Jurkat, Clone E6-1 (cell line): ENCODE measurements at places on chromosomes 3 and 15.
A peak's percentile ranks its signal among the peaks of the same experiment; 100 is the strongest.

GRCh38 chr3:107745354-107745753 is 222.6 kb downstream of the BBX start:
- no peak for DNase-seq

GRCh38 chr3:172201870-172202236 is 162.5 kb downstream of the FNDC3B start:
- no peak for DNase-seq

- no peak for DNase-seq
Observed at GRCh38 chr15:48066456-48066855, 54.3 kb upstream of the SLC24A5 start.

DNA sequence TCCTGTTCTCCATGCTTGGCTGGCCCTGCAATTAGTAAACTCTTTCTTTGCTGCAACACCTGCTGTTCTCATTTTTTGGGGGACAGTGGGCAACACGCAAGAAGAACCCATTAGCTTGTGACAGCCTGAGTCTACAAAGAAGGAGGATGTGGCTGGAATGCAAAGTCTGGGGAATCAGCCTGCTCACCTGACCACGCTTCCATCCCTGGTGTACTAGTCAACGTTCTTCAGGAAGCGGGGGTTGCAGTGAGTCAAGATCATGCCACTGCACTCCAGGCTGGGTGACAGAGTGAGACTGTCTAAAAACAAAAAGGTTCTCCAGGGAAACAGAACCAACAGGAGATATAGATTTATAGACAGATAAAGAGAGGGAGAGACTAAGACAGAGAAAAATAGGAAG is 27.7 kb upstream of the KBTBD12 start:
- DNase-seq = peak; percentile 55

DNA sequence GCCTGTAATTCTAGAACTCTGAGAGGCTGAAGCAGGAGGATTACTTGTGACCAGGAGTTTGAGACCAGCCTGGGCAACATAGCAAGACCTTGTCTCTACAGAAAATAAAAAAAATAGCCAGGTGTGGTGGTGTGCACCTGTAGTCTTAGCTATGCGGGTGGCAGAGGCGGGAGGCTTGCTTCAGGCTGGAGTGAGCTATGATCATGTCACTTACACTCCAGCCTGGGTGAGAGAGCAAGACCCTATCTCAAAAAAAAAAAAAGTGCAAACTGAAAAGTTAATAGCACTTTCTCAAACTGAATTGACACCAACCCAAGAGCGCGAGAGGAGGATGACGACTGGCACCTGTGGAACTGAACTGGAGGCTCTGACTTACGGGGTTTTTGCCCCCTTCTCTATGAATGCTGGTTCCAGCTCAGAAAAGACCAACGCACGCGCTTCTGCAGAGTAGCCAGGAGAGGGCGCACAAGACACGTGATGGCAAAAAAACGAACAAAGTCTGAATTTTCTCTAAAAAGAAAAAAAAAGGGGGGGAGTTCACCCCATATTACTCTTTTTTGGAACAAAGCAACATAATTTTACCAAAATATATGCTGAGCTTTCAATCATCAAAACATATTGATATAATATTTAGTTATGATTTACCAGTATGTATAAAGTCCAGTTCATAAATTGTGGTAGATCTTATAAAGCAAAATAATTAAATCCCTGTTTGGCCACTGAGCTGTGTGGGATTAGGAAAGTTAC is 23.7 kb downstream of the CFAP92 start:
- DNase-seq = peak; percentile 52

DNA sequence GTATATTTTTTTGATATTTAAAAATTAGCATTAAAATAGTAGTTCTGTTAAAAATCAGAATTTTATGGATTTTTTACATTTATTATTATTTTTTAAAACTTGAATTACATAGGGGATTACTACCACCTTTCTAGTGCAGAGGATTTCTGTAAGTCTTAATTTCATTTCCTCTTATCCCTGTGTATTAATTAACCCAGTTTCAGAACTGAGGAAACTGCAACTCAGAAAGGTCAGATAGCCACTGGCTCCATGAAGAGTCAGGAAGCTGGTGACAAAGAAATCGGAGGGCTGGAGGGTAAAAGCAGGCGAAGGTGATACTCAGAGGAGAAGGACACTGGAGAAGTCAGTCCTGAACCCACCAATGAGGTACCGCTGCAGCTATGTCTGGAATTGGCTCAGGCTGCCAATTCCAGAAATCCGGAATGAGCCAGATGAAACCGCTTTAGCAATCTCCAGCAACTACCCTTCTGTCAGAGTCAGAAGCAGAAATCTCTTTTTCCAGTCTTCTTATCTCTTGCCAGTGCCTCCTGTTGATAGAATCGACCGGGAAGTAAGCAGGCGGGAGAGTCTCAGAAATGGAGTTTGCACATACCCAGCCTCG is 308.5 kb downstream of the SV2B start:
- DNase-seq = no peak

GRCh38 chr3:151800431-151800830 is 13.5 kb upstream of the AADAC start:
- DNase-seq = no peak
